Hematopoietic multipotent progenitor cell treated with erythropoietin and hydrocortisone succinate and interleukin-3 and kit ligand, for 4 days (in vitro differentiated cells): ENCODE measurements at places on chromosomes 7 and 10.

DNA sequence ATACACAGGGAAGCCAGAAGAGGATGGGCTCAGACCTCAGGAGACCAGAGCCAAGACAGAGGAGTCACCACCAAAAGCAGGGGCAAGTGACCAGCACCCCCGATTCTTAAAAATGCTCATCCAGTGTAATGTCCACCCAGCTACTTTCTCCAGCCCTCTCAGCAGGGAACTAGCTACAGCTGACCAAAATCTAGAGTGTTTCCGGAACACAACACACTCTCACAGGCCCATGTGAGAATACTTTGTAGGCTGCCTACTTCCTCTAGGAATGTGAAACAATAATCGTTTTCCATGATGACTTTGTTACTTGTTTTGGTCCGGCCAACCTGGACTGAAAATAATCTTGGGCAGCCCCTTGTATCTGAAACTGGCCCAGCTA is 14.5 kb downstream of the PSAP start:
- DNase-seq: no peak

GRCh38 chr7:1659696-1660095 is 10.4 kb upstream of the ELFN1 start:
- no peak for DNase-seq

- DNase-seq: peak; percentile 9
Measured at GRCh38 chr10:100282907-100283306, 3.6 kb downstream of the BLOC1S2 start.

DNA sequence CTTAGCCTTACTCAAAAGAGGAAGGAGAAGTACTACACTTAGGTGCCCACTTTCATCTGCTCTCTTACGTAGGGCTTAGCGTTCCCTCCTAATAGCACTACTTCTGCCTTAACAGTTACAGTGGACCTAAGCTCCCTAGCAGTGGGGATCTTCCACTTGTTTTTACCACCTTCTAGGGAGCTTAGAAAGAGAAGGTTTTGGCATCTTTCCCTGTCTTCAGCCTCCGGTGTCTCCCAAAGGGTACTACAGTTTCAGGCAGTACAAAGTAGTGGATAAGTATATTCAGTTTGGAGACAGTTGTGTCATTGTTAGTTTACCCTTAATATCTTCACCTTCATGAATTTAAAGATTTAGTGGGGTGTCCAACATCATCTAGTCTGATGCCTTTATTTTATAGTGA is 14.6 kb downstream of the CHRM2 start:
- peak; percentile 47 for DNase-seq

DNA sequence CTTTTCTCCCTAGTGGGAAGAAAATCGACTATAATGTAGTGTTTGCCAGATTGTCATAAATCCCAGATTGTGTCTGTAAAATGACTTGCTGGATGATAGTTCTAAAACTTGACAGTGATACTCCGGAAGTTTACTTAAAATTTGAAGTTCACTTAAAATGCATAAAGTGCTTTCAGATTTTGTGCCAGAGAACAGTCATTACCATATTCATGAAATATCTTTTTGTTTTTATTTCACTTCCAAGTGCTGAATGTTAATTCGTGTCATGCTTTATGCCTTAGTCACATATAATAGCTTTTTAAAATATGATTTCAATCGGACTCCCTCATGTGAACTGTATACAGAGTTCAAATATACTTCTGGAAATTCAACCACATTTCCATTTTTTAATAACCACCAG is 30.4 kb downstream of the PRPF18 start:
- no peak for DNase-seq

GRCh38 chr7:2583798-2584580 is 25.2 kb downstream of the IQCE start:
- no peak for DNase-seq

- DNase-seq: peak; percentile 21
Measured at GRCh38 chr10:80855348-80855971, 317.8 kb downstream of the SH2D4B start.

DNA sequence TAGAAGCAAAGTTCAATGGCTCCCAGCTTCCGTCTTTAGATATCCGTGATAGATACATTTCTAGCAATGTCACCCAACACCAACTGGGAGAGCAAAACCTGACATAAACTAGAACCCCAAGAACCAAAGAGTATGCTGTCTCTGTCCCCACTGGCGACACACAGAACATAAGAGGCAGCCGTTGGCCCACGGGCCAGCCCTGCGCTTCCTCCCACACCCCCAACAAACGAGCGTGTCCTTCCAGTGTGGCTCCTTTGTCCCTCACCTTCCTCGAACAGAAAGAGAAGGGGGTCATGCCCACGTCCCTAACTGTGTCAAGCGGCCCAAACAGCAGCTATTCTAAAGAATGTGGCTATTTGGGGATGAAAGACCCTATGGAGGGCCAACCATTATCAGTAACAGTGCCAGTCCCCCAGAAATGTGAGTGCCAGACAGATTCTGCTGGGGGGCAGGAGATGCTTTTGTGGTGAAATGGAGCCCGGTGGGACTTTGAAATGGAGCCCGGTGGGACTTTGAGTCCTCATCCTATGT is 171.9 kb downstream of the USP6NL start:
- no peak for DNase-seq

GRCh38 chr7:128262273-128263028 is 21.4 kb downstream of the LEP start:
- no peak for DNase-seq

DNA sequence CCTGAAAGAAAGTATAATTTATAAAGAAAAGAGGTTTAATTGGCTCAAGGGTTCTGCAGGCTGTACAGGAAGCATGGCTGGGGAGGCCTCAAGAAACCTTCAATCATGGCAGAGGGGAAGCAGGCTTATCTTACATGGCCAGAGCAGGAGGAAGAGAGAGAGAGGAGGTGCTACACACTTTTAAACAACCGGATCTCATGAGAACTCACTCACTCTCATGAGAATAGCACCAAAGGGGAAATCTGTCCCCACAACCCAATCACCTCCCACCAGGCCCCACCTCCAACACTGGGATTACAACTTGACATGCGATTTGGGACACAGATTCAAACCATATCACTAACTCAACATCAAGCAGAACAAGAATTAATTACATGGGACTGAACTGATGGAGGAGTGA is 6.9 kb upstream of the ZNF485 start:
- peak; percentile 59 for DNase-seq

GRCh38 chr10:26741368-26741767 is 43.9 kb downstream of the PDSS1 start:
- DNase-seq: no peak

- DNase-seq: no peak
Measured at GRCh38 chr7:153523320-153524015, 528.7 kb upstream of the DPP6 start.

DNA sequence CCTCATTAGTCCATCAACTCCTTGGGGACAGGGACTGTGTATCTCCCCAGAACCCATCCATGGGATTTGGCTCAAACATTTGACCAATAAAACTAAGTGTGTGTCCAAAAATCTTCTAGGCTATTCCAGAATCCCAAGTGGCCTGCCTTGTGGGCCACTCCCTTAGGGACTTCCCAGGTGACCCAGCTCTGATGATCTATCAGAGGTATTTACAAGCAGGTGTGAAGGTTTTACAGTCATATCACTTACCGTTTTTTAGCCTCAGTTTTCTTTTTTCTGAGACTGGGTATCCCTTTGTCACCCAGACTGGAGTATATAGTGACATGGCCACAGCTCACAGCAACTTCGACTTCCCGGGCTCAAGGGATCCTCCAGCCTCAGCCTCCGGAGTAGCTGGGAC is 64.4 kb downstream of the PIP4K2A start:
- no peak for DNase-seq

DNA sequence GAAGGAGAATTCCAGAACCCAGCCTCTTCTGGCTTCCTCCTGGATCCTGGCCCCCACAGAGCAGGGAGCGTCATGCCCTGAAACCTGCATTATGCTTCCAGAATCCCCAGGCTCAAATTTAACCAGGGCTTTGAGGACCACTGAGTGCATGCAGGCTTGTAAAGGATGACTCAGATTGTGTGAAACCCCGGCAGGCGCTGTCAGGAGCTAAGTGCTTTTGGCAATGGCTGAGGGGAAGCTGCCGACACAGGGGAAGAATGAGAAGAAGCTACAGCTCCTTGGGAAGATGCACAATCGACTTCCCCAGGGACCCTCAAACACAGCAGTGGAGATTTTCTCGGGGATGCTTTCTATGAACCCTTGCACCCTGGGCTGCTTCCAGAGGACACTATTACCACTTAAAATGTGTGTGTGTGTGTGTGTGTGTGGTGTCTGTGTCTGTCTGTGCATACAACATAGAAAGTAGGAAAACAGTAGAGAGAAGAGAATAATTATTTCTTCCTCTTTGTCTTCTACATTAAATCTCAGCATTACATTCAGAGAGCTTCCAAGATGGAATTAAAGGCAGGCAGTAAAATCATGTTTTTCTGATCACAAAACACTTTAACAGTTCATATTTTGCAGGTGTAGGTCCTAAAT is 183.5 kb upstream of the INHBA start:
- peak; percentile 28 for DNase-seq

DNA sequence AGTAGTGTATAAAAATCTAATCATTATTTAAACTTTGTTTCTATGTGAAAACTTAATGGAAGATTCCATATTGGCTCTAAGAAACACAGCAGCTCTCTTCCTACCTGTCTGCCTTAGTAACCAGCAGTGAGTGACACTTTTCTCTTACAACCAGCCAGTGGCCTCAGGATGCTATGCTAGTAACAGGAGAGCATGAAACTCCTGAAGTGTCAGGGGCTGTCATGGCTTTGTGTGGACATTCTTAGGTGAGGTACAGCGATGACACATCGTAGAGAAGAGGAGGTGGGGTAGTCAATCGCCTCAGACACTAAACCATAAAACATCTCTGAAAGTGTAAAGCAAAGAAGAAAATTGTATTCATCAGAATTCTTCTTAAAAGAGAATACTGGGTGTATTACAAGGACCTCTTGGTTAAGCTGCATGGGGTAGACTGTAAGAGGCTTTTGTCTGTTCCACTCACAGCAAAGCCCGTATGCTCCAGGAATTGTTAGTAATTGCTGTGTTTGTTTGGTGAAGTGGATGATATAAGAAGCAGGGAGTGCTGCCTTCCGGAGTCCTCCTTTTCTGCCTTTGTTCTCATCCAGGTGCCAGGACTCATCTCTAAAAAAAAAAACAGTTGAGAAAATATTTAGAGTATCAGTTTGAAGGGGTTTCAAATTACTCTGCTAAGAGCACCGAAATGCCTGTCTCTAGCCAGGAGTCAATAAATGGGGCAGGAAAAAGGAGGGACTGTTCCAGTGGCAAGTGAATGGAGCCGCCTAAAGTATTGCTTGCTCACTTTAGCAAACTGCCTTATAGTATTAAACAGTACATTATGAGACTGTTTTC is 518.8 kb downstream of the CNTNAP2 start:
- no peak for DNase-seq

DNA sequence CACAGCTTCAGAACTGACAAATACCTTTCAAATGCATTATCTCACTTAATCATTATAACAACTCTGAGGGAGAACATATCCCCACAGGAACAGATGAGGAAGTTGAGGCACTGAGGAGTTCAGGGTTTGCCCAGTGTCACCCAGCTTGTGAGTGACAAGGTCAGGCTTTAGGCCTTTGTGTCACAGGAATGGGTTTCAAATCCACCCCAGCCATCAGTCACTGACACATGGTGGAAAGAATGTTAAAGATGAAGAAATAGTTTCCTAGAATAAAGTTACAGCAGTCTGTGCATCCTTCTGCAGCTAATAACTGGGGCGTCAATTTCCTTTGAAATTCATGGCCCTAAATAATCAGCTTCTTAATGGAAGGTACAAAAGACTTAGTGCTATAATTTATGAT is 37.8 kb downstream of the SGCE start:
- DNase-seq: no peak

DNA sequence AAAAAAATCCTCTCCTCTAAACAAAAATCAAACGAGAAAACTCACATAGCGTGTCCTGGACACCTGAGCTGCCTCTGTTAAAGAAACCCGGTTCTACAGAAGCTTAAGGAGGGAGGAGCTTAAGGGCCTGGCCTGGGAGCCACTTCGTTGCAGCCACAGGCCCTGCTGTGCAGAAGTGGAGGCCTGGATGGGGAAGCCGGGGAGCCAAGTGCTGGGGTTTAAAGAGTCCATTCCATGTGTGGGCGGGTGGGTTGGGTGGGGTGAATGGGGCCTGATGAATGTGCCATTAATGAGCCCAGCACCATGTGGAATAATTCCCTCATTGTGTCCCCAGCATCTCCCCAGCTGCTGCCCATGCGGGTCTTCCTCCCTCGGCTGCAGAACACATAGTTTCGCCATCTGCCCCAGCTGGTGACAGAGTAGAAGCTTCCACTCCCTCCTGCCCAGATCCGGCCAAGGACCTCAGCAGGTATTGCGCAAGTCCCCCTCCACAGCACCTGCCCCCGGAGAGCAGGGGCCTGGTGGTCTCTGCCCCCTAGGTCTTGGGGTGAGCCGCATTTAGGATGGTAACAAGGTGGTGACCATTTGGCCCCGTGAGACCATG is 127.8 kb upstream of the BTBD16 start:
- no peak for DNase-seq

DNA sequence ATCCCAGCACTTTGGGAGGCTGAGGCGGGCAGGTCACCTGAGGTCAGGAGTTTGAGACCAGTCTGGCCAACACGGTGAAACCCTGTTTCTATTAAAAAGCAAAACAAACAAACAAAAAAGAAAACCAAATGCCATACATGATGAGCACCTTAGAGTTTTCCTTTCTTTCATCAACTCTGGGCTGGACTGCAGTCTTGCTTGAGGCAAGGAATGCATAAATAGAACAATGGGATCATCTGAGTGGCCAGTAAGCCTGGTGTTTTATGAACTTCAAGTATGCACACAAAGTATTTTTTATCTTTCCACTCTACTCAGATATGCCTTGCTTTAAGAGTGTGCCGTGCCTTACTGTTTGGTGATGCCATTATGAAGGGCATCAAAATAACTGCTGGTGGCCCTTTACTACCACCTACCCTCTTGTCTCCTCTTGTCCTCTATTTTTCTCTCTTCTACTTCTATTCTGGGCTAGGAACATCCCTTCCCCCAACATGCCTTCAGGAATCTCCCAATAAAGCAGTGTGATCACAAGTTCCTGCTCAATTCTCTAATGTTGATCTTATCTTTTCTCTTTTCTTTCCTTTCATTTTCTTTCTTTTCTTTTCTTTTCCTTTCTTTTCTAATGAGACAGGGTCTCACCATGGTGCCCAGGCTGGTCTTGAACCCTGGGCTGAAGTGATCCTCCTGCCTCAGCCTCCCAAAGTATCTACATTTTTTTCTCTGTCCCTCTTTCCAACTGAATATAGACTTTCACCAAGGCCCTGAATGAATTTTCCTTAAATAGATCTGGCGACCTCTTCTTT is 10.2 kb downstream of the SCD start:
- no peak for DNase-seq

GRCh38 chr7:137578541-137578940 is 235.0 kb upstream of the PTN start:
- DNase-seq: no peak

DNA sequence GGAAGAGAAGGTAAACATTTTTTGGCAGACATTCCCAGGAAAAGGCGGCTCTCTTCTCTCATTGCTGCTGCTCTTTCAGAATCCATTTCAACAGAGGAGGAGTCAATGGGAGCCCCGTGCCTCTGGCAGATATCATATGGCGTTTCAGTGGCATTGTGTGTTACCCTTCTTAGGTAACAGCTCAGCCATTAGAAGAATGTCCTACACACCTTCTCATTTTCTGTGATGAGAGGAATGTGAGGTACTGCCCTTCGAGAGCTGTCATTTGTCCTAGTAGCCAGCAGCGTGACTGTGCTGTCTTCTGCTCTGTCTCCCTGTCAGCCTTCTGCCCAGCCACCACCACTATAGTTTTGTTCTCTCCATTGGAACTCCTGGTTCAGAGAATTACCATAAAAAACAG is 102.4 kb downstream of the EGFR start:
- no peak for DNase-seq
